ENCODE measurements at places on chromosomes 7 and 10.
A peak's percentile ranks its signal among the peaks of the same experiment; 100 is the strongest.

- DNase-seq, result no peak
Observed at GRCh38 chr10:110013630-110014293, 6.0 kb downstream of the ADD3 start.

DNA sequence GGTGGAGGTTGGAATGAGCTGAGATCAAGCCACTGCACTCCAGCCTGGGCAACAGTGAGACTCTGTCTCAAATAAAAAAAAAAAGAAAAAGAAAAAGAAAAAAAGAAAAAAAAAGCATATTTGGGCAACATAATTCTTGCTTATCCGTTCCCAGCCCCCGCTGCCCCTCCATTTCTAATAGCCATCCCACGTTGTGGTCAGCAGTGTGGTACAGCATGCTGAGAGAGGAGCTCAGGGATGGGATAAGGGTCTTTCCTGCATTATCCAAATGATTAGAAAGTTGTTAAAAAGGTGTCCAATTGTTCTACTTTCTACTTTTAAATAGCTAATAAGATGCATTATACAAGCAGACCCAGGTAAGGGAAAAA is 104.9 kb upstream of the ZNF92 start:
- no peak for DNase-seq

- no peak for DNase-seq
Observed at GRCh38 chr10:75444781-75445386, 13.5 kb downstream of the LRMDA start.

GRCh38 chr10:62992145-62992721 is 140.9 kb upstream of the NRBF2 start:
- no peak for DNase-seq

DNA sequence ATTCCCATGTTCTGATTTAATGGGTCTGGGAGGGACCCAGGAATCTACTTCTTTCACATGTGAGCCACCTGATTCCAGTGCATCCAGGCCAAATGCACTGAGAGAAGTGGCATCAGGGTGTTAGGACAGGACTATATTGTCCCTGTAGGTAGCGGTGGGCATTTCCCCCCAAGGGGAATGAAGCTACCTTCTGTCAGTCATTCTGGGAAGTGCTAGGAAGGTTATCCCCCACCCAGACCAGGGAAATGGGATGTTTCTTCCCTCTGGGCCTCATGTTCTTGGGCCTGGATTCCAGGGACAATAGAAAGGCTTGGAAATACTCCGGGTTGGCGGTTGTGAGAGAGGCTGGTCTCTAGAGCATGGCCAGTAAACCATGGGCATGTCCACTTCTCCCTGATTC is 20.8 kb downstream of the C10orf53 start:
- DNase-seq, result no peak

GRCh38 chr10:71747039-71747531 is 26.2 kb downstream of the VSIR start:
- no peak for DNase-seq

DNA sequence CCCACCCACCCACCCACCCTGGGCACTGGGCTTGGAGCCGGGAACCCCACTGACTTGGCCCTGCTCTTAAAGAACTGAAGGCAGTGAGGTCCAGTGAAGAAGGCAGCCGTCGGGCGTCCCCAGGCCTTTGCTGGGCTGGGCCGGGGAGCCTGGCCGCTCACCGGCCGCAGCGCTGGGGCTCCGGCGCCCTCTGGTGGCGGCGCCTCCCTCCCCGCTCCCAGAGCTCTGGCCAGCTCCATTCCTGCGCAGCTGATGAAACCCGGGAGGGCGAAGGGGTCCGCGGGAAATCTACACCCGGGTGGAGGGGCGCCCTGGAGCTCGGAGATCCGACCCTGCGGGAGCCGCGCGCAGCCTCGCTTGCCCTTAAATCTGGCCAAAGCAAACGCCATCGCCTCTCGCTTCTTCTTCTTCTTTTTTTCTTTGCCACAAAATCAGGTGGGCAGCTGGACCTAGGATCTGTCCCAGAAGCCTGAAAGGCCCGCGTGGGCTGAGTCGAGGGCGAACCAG is 1.7 kb upstream of the CXCL12 start:
- DNase-seq, result peak; percentile 8

DNA sequence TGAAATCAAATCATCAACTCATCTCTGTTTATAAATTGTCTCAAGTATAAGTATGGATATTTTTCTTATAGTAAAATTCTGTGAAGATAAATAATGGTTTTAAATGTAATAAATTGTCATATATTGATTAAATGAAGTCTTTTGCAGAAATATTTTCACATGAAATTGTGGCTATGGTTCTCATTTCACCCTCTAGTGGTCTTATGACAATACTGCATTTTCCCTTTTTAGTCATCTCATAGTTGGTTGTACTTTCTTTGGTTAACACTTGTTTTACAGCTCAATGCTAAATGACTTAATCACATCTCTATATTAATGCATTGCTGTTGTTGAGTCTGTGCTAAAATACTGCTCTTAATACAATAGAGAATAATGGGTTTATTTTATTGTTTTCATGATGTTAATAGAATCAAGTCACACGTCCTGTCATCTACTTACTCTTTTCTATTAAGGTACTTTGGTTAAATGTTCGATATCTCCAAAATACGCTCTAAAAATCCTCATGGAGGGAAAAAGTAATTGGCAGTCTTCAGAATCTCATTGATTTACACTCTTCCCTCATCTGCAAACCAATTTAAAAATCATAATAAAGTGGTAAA is 38.0 kb upstream of the CACNA2D1 start:
- no peak for DNase-seq

DNA sequence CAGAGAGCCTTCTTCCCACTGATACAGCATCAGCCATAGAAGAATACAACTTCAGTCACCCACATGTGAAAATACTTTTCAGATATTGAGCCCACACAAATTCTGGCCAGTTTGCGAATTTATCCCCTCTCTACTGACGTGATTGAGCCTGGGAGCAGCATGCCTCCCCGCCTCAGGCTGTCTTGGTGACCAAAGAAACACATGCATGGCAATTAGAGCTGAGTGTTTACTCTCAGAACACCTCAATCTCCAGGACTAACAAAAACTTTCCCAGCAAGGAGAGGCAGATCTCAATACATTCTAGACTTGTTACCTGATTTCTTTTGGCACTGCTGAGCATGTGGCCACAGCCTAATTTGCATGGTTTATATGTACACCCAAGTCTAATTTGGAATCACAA is 122.5 kb downstream of the TMEM26 start:
- no peak for DNase-seq

DNA sequence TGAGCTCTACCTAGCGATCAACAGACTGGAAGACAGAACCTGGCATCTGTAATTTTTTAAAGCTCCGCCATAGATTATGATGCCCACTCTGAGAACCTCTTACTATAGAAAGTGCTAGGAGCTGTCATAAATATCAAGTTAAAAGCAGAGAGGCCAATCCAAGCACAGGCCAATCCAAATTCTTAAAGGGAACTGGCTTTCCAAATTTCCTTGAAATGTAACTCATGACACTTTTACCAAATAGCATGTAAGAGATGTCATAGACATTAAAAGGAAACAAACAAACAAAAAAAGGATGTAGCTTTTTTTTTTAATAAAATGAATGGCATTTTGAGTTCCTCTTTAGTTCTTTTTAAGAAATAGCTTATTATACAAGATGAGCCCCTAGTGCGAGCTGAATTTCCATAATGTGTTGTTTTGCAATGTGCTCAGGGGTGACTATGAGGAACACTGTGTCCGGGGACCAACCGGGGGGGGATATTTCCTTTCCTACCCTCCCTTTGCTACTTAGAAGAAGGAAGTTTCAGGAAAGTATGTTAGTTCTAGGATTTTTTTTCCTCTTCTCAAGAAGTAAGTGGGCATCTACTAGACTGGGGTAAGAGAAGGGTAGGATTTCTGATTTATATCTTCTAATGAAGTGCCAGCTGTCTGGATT is 23.7 kb upstream of the MRC1 start:
- no peak for DNase-seq

DNA sequence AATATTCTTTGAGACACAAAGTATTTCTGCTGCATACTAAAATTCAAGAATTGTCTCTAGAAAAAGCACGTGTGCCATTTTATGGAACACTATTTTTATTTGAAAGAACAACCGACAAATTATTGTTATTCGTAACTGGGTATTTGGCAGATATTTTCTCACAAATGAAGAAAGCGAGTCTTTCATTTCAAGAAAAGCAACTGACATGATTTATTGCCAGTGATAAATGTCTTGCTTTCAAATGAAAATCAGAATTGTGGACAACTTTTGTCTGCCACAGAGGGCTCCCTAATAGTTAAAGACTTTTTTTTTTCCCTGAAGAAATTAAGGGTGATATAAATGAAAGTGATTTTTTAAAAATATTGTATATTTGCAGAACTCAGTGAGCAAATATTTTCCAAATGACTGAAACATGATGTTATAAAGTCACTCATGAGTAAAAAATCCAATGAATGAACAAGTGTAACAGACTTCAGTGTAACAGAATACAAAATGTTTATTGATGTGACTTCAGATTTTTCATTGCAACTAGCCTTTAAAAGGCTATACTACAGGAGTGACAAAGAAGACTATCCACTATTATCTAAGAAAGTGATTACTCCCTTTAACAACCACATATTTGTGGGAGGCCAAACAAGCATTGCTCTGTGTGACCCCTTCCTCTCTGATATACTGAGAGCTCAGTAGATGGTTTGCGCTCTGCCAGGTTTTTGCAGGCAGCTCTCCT is 49.0 kb upstream of the SEMA3E start:
- no peak for DNase-seq

DNA sequence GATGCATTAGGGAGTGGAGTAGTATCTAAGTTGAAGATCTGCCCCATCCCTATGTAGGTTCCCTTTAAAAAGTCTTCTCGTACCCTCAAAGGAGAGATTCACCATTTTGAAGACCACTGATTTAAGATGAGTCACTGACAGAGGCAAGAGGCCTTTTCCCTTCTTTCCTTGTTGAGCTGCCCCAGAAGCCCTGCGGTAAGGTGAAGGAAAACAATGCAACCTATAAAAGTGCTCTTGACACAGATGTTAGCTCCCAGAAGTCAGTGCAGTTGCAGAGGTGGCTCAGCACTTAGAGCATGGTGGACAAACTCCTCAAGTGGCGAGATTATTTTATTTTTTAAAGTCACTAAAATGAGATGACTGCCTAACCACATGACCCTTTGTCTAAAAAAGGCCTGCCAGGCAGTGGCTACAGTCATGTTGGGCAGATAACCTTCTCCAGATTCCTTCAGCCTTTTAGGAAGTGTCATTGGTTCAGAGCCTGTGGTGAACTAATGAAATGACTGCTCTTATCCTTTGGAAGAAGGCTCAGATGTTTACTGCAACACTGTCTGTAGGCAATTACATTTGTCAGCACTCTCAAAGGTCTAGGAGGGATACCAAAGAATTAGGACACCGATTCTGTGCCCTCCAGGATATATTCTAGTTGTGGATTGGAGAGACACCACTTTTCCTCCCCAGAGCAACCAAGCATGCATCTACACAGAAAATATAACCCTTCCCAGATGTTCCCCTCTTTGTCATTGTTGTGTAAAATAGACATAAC is 88.7 kb downstream of the ARID5B start:
- no peak for DNase-seq

GRCh38 chr7:18530224-18531179 is 35.0 kb downstream of the HDAC9 start:
- DNase-seq, result no peak

DNA sequence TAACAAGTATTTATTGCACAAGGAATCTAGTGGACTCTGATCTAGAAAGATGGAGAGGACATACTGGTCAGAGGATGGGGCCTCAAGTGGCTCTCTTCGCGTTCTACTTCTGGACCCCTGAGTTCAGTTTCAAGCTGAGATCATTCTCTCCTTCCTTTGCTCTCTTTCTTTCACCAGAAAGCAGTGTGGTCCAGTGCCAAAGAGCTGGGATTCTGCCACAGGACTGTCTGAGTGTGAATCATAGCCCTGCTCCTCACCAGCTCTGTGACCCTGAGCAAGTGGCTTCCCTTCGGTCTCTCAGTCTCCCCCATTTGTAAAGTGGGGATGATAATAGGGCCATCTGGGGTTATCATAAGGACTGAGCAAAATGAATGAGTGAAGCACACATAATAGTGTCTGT is 715.2 kb downstream of the SUGCT start:
- no peak for DNase-seq

DNA sequence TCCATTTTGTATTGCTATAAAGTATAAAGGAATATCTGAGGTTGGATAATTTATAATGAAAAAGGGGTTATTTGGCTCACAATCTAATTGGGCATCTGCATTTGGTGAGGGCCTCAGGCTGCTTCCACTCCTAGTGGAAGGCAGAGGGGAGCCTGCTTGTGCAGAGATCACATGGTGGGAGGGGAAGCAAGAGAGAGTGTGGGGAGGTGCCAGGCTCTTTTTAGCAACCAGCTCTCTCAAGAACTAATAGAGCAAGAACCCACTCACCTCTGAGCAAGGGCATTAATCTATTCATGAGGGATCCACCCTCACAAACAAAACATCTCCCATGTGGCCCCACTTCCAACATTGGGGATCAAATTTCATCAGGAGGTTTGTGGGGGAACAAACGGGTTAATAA is 64.6 kb downstream of the OGDH start:
- DNase-seq, result no peak

GRCh38 chr10:129814681-129815646 is 149.1 kb downstream of the EBF3 start:
- no peak for DNase-seq

DNA sequence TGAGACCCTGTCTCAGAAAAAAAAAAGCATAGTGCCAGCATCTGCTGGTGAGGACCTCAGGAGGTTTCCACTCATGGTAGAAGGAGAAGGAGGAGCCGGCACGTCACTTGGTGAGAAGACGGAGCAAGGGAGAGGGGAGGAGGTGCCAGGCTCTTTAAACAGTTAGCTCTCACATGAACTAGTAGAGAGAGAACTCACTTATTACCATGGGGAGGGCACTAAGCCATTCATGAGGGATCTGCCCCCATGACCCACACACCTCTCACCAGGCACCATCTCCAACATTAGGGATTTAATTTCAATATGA is 62.9 kb upstream of the VKORC1L1 start:
- no peak for DNase-seq

DNA sequence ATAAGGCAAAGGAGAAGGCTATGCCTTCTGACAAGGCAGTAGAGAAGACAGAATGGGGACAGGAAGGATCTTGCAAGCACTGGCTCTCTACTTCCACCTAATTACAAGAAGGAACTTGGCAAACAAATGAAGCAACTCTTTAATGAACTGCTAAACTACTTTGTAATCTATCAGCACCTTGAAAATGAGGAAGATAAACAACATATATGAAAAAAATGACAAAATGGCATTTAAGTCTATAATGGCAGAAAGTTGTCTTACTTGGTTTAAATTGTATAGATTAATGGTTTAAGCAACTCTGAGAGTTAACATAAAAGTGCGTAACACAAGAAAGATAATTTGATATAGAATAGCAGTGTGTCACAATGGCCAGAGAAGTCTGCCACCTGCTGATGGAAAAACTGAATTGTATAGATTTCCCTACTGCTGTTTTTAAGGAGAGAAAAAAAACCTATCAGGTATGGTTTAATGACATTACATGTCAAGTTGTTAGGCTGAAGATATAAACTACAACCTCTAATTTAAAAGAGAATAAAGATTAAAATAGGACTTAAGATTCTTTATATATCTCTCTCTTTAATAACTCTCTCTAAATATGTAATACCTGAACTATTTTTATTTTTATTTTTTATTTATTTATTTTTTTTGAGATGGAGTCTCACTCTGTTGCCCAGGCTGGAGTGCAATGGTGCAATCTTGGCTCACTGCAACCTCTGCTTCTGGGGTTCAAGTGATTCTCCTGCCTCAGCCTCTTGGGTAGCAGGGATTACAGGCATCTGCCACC is 11.8 kb downstream of the NT5C3A start:
- DNase-seq, result no peak
